ENCODE measurements at places on chromosomes 13 and 19.

DNA sequence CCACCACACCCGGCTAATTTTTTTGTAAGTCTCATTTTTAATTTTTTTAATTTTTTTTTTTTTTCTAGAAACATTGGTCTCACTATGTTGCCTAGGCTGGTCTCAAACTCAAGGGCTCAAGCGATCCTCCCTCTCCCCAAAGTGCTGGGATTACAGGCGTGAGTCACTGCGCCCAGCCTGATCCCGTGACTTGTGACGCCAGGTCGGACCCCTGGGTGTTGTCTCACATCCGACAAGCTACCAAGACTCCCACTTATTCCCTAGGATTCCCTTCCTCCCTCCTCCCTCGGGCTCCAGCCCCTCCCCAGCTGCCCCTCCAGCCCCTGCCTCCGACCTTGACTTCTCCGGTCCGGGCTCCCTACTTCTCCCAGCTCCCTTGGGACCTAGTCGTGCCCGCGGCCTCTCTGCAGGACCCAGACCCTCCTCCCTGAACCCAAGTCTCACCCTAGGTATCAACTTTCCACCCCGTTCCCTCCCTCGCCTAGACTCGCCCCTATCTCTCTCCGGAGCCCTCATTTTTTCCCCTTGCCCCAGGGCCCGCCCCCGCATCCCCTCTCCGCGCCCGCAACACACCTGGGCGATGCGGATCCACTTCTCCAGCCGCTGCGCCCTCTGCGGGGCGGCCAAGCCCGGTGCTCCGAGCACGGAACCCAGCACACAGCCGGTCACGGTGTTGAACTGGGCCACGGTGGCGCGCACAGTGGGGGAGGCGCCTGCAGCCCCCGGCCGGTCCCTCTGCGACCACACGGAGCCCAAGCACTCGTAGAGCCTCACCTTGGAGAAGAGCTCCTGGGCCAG is 13.1 kb downstream of the RGL3 start:
- no peaks in the 10 kb centered on the region for H3K4me1 ChIP-seq
- H3K36me3 ChIP-seq = no peaks in the 10 kb centered on the region
- H3K4me3 ChIP-seq = no peak overlapping the region
- DNase-seq = no peak
- H3K27ac ChIP-seq = no peak overlapping the region

DNA sequence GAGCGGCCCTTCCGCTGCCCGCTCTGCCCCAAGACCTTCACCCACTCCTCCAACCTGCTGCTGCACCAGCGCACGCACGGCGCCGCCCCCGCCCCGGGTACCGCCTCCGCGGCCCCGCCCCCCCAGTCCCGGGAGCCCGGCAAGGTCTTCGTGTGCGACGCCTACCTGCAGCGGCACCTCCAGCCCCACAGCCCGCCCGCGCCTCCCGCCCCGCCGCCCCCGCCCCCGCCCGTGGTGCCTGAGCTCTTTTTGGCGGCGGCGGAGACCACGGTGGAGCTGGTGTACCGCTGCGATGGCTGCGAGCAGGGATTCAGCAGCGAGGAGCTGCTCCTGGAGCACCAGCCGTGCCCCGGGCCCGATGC is 3.2 kb upstream of the NAT14 start:
- DNase-seq = no peak
- peaks cover 25% of the 10 kb centered on the region for H3K4me1 ChIP-seq
- no peak overlapping the region for H3K27ac ChIP-seq
- H3K36me3 ChIP-seq = no peaks in the 10 kb centered on the region
- no peaks in the 10 kb centered on the region for H3K27me3 ChIP-seq

DNA sequence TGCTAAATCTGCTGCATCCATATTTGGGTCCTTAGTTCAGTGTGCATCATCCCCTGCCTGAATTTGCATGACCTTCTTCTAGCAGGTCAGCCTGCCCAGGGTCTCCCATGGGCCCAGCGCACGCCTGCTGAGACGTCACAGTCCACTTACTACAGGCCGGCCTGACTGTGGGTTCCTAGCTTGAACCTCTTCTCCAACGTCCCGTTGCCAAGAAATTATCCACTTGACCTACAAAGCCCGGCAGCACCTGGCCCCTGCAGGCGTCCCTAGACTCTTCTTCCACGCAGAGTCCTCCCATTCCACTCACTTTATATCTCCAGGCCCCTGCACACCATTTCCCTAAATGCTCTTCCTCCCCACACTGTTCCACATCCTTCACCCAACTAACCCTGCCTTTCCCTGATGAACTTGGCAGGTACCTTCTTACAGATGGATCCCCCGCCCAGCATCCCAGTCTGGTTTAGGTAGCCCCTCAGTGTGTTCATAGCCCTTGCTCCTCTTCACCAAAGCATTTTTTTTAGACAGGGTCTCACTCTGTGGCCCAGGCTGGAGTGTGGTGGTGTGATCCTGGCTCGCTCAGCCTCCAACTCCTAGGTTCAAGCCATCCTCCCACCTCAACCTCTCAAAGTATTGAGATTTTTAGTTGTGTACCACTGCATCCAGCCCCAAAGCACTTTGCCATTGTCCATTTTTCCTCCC is 155.0 kb upstream of the SOX1 start:
- peaks cover 35% of the 10 kb centered on the region for H3K27me3 ChIP-seq
- no peaks in the 10 kb centered on the region for H3K4me1 ChIP-seq
- no peak overlapping the region for H3K4me3 ChIP-seq
- no peak for DNase-seq
- H3K27ac ChIP-seq = no peak overlapping the region
- no peaks in the 10 kb centered on the region for H3K36me3 ChIP-seq

DNA sequence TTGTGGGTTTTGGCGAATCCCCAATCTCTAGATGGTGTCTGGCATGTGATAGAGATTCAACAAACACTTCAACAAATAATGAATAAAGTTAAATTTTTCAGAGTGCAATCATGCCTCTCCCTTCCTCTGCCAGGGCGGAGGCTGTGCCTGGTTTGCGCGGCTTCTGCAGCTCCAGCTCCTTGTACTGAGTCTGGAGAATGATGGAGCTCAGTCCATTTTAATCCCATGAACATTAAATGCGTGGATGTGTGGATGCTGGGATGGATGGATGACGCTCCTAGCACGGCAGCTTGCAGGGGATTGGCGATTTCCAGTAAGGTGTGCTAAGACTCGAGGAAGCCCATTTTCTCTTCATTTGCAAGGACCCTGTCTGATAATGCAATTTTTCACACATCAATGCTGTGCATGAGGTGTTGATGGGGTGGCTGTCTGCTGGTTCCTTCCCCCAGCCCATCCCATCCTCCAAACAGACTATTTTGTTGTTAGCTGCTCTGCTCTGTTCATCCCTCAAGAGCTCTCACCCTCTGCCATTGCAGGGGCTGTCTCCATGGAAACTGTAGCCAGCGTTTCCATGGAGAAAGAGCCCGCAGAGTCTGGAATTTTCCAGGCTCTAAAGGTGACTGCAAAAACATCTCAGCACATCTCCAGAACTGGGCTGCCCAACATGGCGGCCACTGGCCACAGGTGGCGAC is 92.6 kb upstream of the PEG3 start:
- H3K27me3 ChIP-seq = no peaks in the 10 kb centered on the region
- H3K4me3 ChIP-seq = no peak overlapping the region
- no peaks in the 10 kb centered on the region for H3K4me1 ChIP-seq

DNA sequence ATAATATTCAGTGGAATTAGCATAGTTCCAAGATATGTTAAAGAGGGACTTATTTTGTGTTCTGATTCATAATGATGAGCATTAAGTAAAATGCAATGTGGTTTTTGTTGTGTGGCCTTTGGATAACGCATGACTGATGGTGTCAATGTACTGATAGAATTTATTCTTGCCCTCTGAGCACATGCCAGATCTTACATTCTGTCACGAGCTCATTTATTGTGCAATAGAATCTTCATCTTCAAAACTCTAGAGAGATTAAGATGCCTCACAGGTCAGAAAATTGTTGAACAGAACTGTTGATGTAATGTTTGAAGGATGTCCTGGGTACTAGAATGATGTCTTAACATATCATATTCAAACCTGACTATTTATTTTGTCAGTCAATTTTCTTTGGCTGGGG is 148.0 kb upstream of the HTR2A start:
- peaks cover 42% of the 10 kb centered on the region for H3K27me3 ChIP-seq
- no peak for DNase-seq
- no peak overlapping the region for H3K4me3 ChIP-seq
- H3K27ac ChIP-seq = no peak overlapping the region
- no peaks in the 10 kb centered on the region for H3K36me3 ChIP-seq

DNA sequence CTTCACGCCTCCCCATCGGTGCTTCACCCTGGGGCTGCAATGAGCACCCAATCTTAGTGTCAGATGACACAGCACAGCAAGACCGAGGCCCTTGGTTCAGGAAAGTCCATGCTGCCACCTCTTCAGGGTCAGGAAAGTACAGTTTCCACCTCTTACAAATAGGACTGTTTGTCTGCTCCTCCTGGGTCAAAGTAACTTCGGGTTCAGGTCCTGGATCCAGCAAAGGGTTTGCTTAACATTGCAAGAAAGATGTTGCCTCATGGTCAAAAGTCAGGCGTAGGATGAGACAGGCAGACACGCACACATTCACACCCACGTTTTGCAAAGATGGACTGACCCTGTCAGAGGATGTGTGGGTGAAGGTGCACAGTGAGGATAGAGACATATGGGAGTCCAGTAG is 1.6 kb upstream of the CYP2B6 start:
- DNase-seq = no peak
- H3K27ac ChIP-seq = no peak overlapping the region
- no peaks in the 10 kb centered on the region for H3K27me3 ChIP-seq

DNA sequence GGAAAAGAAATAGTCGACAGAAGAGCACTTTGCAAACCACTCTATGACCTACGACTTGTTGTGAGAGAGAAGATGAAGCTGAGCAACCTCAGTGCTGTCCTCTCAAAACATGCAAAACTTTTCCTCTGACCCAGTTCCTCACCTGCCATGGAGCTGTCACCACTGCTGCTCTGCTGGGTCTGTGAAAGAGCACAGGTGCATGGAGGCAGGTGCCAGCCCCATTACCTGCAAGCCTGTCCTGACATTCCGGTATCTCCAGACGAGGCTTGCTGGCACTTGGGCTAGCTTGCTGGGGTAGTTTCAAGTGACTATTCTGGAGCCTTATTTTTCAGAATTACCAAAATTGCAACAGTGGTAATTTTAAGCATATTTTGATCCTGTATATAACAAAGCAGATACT is 49.5 kb upstream of the RFXAP start:
- H3K27ac ChIP-seq = no peak overlapping the region
- H3K4me1 ChIP-seq = no peaks in the 10 kb centered on the region
- no peak overlapping the region for H3K4me3 ChIP-seq
- DNase-seq = no peak
- H3K27me3 ChIP-seq = no peaks in the 10 kb centered on the region

DNA sequence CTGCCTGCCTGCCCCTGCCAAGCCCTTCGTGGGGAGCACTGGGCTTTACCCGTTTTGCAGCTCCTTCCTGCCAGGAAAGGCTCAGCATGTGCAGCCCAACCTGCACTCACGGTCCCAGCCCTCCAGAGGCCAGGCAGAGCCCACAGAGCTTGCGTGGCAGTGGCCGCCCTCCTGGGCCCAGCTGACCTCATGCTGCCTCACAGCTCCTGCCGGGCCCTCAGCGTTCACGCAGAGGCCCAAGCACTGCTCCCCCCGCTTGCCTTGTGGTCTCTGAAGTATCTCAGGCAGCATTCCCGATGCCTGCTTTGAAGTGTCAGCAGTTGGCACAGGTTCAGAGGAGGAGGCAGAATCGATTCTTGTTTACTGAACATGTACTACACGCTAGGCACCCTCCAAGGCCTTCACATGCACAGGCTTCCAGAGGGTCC is 32.5 kb downstream of the CAPN12 start:
- peaks cover 70% of the 10 kb centered on the region for H3K36me3 ChIP-seq
- no peak for DNase-seq
- H3K4me1 ChIP-seq = no peaks in the 10 kb centered on the region
- H3K4me3 ChIP-seq = no peak overlapping the region

DNA sequence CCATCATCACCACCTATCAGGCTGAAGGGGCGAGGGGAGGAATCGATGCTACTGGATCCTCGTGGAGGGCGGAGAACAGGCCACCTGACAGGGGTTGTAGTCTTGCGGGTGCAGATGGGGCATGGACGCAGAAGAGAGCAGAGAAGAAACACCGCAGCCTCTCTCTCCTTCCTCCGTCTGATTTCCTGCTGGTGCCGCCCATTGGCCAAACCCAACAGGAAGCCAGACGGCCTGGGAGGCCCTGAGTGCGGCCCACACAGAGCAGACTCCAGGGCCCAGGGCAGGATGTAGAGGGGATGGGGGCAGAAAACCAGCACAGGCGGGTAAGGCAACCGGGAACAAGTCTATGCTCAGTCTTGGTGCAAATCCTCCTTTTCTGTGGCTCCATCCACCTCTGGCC is 15.4 kb downstream of the CEBPA start:
- no peaks in the 10 kb centered on the region for H3K4me1 ChIP-seq
- H3K4me3 ChIP-seq = no peak overlapping the region
- H3K27me3 ChIP-seq = no peaks in the 10 kb centered on the region
- no peaks in the 10 kb centered on the region for H3K36me3 ChIP-seq
- no peak overlapping the region for H3K27ac ChIP-seq
- DNase-seq = no peak
